ENCODE measurements at places on chromosomes 4 and X.

DNA sequence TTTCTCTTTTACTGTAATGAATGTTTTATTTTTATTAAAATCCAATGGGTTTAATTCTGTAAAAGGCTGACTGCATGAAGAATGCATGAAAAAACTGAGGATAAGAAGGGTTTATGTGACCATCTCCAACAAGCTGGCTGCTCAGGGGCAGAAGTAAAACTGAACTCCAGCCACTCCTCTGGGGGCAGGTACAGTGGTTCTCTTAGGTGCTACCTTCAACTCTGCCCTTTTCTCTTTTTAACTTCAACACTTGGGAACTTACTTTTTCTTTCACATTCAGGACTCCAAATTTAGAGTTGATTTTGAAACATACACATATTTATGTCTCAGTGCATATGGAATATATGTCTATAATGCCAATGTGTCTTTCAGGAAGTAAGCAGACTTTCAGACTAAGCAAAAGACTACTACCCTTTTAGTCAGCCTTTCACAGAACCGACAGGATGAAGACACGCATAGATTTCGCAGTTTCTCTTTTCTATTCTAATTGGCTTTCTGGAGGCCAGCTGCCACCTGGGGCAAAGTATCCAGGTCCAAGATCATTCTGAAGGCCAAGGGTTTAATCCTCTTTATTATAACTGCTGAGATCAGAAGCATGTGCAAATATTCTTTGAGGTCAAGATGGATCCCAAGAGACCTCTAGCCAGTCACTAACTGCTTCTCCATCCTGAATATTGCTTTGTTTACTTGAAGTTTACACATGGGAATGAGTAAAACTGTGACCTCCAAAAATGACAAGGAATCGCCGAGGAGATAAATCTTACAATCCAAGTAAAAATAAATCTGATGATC is 30.7 kb downstream of the HS3ST1 start:
- DNase-seq: no peak

DNA sequence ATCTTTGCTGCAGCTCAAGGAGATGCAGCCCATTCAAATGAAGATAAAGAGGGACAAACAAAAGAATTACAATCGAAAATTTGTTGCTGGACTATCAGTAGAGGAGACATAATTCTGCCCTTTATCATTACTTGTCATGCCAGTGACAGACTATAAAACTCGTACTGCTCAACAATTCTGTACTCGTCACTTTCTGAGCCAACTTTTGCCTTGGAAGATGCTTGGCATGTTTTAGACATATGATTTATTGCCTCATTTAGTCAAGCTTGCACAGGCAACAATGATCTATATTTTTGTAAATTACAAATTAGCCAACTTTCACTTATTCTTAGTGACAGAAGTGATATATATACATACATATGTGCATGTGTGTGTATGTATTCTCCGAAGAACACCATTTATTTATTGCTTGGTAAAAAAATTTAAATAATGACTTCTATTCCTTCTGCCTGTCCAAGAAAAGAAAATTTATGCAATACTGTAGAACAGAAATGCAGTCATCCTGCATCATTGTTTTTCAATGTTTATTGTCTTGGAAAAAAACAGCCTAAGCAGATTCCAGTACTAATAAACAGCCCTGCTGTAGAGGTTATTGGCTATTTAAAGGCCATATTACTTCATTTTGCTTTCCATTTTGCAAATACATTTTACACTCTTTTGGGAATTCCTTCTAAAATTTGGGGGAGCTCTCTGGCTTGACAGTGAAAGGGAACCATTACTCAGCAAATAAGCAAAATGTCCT is 374.9 kb upstream of the GALNT7 start:
- DNase-seq: no peak

GRCh38 chrX:19555236-19555635 is 39.9 kb upstream of the MAP3K15 start:
- DNase-seq: no peak

GRCh38 chr4:40254608-40255392 is 58.0 kb downstream of the RHOH start:
- DNase-seq: no peak
